ENCODE measurements at places on chromosomes 7 and 10. TPM values are rescaled to one million over a fixed set of nuclear protein-coding genes. Genes with fewer than 3 reads are reported as not detected.

Gene CDNF
- total RNA-seq: 2.2 TPM

Gene EIF4EBP2
- total RNA-seq: 131 TPM

Gene FAM13C
- 0.94 TPM for total RNA-seq

Gene BAMBI
- 39.5 TPM for total RNA-seq

Gene GIMAP8
- not detected for total RNA-seq

Gene TRDMT1
- 30.8 TPM for total RNA-seq

Gene TCERG1L
- total RNA-seq: 1.8 TPM

Gene NRCAM
- 6.8 TPM for total RNA-seq

Gene ZNF503
- total RNA-seq: not detected

Gene INSIG1
- total RNA-seq: 131 TPM

Measured in GM23338 (cell line).